Mucosa of gallbladder (tissue), 1 donor: ENCODE measurements at places on chromosomes 1 and 21. TPM values are rescaled to one million over a fixed set of nuclear protein-coding genes. Genes with fewer than 3 reads are reported as not detected.

The LENEP gene
- not detected for total RNA-seq

- no peak for DNase-seq
These were observed 2.7 kb downstream of the MLLT11 start for GRCh38 chr1:151062741-151063371.

The TLCD4 gene
- total RNA-seq, result 24.4 TPM

- no peak for DNase-seq
These were observed 509.6 kb upstream of the CXADR start for GRCh38 chr21:17003258-17003615.

DNA sequence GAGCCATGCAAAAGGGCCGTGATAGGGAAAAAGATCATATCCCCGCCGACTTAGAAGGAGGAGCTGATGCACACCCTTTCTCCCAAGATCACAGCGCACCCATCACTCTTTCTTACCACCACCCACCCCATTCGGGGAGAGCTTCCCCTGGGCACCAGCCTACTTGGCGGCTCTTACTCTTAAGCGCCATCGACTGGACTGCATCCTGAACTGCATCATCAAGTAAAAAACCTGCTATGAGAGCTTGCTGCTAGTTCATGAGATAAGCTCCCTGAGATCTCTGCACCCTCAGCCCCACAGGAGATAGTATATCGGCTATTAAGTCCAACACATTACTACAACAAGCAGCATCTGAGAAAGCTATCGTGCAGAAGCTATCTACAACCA is 125.1 kb downstream of the BARHL2 start:
- DNase-seq, result no peak

- DNase-seq, result no peak
These were observed 57.2 kb downstream of the ADARB1 start for GRCh38 chr21:45131537-45131999.

DNA sequence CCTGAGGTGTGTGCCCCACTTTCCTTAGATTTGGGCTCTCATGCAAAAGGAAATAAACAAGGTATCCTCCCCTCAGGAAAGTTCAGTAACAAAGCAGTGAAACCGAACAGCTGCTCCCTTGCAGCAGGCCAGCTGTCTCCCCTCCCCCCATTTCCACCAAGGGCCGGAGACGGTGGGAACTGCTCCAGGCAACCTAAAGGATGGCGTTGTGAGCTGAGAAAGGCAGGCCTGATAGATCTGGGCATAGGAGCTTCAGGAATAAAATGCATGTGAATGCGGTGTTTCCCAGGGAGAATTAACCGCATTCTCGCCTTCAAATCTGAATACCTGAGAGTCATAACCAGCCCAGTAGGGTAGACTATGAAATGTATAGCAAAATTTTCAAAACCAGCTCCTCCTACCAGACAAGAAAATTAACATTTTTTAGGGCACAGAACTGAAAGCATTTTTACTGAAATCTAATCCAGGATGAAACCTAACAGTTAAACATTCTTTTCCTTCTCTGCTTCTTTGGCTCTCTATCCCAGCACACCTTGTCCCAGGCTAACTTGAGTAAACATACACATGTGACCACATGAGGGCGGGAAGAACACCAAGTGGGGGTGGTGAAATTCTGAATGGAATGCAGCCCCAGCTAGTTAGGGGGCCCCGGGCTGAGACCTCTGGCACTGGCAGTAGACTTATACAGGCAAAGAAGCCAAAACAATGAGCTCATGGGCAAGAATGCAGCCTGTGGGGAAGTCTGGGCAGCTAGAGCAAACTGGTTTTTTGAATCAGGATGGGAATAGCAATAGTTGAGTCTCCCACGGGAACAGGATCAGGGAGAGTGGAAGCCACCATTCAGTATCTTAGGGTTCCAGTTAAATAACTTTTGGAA is 11.5 kb downstream of the MCL1 start:
- peak; percentile 96 for DNase-seq

The S100A7A gene
- total RNA-seq, result not detected

- no peak for DNase-seq
These were observed 44.5 kb upstream of the PPIH start for GRCh38 chr1:42613803-42614131.

- DNase-seq, result no peak
These were observed 23.5 kb upstream of the LMO4 start for GRCh38 chr1:87305151-87305550.

DNA sequence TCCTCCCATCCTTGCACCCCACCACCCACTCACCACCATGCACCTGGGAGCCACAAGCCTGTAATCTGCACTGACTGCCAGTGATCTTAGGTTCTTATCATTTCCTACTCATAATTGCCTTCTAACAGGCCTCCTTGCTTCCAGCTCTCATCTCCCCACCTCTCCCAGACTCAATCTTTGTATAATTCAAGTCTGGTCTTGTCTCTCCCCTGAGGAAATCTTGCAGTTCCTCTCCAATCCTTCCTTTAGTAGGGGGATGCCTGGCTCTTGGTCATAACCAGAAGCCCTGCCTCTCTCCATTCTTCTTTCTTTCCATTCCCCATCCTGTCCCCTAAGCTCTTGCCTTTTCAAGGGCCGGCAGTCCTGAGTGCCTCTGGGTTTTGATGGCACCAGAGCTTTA is 27.8 kb downstream of the PIGM start:
- no peak for DNase-seq

DNA sequence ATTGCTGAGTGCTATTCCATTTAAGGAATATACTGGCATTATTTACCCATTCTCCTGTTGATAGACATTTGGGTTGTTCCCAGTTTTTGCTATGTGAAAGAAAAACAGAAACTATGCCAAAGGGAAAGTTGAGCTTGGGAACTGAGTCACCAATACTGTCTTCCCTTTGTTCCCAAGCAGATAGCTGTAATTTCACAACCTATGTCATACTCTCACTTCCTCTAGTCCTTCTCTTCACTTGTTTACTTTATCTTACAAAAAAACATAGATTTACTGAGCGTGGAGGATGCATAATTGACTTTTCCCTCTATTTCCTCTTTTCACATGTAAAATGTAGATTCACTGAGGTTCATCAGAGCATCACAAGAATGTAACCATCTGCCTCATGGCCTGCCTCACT is 32.4 kb upstream of the PGBD5 start:
- DNase-seq, result no peak

DNA sequence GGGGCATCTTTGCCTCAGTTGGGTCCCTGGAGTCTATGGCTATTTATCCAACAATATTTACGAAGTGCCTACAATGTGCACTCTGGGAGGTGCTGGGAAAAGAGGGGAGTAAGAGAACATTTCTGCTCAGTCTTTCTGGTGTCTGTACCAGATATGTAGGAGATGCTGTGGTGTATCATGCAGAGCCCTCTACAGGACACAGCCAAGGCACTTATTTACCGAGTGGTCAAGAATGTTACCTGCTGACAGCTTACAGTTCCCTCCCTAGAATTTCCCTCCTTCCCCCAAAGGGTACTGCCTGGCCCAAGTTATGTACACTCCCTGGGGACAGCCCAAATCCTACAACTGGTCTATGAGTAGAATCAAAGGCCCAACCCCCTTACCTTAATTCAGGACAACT is 177.7 kb downstream of the C1orf94 start:
- no peak for DNase-seq

- no peak for DNase-seq
These were observed 227.2 kb downstream of the OLFM3 start for GRCh38 chr1:101769520-101769919.

- peak; percentile 19 for DNase-seq
These were observed 269.5 kb downstream of the HHAT start for GRCh38 chr1:210598135-210598652.

GRCh38 chr1:206575165-206575893 is 36.9 kb downstream of the EIF2D start:
- DNase-seq, result peak; percentile 72

DNA sequence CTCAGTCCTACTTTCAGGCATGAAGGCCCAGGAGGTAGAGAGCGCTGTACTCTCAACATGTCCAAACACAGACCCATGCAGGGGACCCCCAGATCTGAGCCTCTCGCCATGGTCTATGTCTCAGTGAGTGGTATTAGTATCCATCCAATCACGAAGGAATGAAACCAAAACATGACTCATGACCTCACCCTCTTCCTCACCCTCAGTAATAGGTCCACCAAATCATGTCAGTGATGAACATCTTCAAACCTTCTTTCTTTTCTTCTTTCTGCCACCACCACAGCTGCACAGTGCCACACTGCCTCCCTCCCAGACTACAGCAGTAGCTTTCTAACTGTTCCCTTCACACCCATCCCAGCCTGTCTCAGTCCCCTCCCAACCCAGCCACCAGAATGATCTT is 16.8 kb downstream of the C1orf116 start:
- DNase-seq, result no peak

DNA sequence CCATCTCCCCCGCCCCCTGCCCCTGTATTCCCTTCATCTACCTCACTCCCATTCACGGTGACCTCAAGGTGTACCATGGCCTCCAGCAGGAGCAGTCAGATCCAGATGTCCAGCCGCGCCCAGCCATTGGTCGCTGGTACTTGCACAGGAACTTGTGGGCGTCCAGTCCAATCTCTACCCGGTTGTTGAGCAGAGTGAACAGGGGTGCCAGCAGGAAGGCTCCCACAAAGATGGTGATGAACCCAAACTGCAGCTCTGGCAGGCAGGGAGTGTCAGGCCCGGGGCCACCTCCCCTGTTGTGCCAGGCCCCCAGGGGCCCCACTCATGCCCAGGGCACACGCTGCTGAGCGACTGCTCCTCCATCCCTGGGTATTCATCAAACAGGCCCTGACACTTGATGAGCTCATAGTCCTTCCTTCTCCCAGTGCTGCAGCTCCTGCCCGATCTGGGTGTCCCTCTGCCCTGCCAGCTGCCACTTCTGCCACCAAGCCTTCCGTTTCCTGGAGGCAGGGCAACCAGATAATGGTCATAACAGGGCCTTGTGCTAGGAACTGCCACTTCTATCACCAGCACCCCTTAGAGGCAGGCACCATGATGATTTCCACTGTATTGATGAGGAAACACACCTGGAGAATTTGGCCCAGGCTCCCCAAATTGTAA is 5.7 kb upstream of the ARHGEF19 start:
- DNase-seq, result peak; percentile 24

- DNase-seq, result no peak
These were observed 4.5 kb downstream of the CCDC17 start for GRCh38 chr1:45619149-45619921.

The GJA5 gene
- 8.8 TPM for total RNA-seq

GRCh38 chr1:45862008-45862407 is 58.6 kb downstream of the MAST2 start:
- DNase-seq, result no peak

DNA sequence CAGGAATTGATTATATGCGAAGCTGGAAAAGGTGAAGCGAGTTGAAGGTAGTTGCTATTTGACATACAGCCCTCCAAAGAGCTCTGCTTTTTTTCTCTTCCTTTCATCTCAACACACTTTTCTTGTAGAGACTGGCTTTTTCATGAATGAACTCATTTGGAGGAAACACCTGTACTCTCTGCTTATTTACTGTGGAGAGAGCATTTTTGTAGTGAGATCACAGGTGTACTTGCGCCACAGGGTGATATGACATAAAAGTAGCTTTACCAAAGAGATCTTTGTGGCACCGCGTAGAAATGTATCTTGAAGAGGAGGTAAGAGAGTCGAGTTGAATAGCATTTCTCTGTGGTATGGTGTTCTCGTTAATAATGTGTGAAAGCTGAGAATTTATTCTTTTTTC is 187.6 kb downstream of the VPS13D start:
- DNase-seq, result no peak

- DNase-seq, result no peak
These were observed 26.2 kb downstream of the RGS7 start for GRCh38 chr1:241330619-241331327.

- no peak for DNase-seq
These were observed 788 bp downstream of the ISG15 start for GRCh38 chr1:1013922-1014648.

DNA sequence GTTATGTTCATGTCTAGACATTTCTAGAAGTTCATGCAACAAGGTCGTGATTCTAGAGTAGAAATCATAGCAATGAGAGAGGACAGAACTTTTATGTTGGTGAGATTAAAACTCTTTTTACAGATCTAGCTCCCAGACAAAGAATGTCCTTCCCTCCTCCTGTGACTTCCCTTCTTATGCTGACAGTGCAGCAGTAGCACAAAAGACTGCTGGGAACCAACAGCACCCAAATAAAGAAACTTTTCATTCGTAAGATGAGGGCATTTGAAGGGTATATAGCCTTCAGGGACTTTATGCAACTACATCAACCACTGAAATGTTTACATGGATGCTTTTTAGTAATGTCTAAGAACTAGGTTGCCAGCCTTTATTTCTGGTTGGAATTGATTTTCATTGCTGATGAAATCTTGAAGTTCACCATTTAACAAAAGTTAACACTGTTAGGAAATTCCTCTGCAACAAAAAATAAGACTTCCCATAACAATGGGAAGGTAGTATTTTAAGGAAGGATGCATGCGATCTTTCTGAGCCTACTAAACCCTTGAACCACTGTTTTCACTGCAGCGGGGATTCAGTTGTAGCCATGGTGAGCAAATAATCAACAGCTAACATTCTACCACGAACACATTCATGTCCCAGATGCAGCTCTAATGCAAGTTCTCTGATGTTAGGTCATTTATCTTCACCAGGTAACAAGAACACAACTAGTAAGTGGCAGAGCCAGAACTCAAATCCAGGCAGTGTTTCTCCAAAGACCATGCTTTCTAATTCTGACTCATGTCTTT is 672.8 kb downstream of the PTPRC start:
- no peak for DNase-seq

The PROK1 gene
- total RNA-seq, result 0.40 TPM

DNA sequence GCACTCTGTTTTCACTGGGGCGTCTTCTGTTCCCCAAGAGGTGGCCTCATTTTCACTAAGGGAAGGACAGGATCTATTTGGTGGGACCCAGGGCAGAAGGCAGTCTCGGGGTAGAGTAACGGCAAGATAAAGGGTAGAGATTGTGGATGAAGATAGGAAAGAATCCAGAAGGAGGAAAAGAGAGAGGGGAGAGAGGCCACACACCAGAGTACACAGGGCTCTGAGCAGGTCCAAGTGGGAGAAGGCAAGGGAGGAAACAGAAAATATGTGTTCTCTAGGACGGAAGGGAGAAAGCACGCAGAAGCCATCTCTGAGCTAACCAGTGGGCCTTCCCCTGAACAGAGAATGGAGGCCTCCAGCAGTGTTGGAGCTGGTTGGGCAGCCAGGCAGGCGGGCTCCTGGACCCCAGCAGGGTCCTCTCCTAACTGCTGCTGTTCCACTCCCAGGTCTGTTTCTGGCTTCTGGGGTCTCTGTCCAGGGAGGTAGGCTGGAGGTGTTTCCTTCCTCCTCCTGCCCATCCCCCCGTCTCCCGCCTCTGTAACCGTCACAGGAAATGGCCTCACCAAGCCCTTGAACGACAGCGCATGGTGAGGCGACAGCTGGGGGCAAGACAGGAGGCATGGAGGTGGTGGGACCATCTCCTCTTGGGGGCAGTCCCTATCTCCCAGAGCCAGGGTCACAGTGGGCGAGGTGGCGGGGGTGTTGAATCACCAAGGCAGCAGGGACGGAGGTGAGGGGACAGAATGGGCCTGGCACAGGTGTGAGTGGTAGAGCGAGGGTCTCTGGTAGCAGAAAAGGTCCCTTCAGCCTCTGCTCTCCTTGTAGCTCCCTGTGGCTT is 649 bp downstream of the PTPN7 start:
- DNase-seq, result no peak

- DNase-seq, result no peak
These were observed 128.9 kb downstream of the GRIK1 start for GRCh38 chr21:29810871-29811270.

The CADM3 gene
- 5.2 TPM for total RNA-seq

The GJB4 gene
- total RNA-seq, result 6.1 TPM

The TIE1 gene
- total RNA-seq, result 23.3 TPM

GRCh38 chr1:185551008-185551407 is 183.2 kb upstream of the HMCN1 start:
- no peak for DNase-seq
